ENCODE measurements at places on chromosomes 2 and 18. TPM values are rescaled to one million over a fixed set of nuclear protein-coding genes. Genes with fewer than 3 reads are reported as not detected.

SLC23A3 gene
- polyA plus RNA-seq, result not detected

ZNF396 gene
- 1.0 TPM for polyA plus RNA-seq

REG1B gene
- polyA plus RNA-seq, result not detected

COL4A3 gene
- not detected for polyA plus RNA-seq

VWC2L gene
- not detected for polyA plus RNA-seq

PJVK gene
- 0.44 TPM for polyA plus RNA-seq

LHCGR gene
- polyA plus RNA-seq, result not detected

POTEC gene
- polyA plus RNA-seq, result not detected

MATN3 gene
- polyA plus RNA-seq, result not detected

CAPN14 gene
- polyA plus RNA-seq, result 0.30 TPM

BOLL gene
- polyA plus RNA-seq, result 0.08 TPM

ELOA2 gene
- polyA plus RNA-seq, result not detected

ARHGAP15 gene
- polyA plus RNA-seq, result 311 TPM

DNA sequence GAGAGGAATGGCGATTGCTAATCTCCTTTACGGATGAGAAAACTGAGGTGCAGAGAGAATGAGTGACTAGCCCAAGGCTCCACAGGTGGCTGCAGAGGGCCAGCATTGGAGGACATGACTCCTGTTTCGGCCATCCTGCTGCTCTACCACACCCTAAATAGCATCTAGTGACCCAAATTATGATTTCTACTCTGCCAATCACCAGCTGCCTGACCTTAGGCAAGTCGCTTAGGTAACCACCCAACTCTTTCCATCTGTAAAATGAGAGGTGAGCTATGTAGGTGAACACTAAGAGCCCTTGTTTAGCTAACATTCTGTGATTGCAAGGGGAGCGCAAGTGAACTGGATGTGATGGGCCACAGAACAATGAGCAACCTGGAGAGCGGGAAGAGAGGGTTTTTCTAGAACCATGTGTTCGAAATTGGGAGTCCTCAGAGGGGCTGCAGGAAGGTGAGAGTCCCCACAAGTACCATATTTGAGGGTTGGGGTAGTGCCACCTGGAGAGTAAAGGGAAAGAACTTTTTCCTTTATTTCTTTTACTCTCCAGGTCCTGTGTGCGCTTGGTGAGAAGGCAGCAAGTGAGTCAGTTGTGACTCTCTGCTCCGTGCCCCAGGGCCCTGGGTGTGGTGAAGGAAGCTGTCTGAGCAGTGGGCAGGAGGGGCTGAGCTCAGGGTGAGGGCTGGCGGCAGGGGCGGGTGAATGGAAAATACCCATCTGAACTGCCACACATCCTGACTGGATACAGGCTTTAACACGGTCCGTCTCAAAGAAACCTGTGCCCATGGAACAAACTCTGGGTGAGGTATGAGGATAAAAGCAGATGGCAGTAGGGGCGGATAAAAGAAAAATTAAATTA is 2.4 kb downstream of the CYP27C1 start:
- DNase-seq, result no peak

DNA sequence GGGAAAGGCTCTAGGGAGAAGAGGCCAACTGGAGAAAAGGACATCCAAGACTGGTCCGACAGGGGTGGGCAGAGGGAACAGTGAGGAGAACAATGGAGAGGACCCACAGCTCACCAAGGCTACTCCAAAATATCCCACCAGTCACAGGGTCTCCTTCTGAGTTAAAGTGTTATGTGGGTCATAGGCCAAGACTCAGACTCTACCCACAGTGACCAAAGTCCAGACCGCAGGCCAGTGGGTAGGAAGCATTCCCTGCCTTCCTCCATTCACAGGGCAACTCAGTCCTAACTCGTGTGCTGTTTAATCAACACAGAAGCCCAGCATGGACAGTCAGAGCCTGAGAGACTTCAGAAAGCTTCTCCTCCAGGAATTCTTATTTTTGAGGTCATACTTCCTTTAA is 260.6 kb downstream of the SMAD2 start:
- no peak for DNase-seq

GRCh38 chr2:62814123-62814522 is 108.6 kb downstream of the EHBP1 start:
- no peak for DNase-seq

GRCh38 chr18:27062802-27063201 is 122.3 kb downstream of the CHST9 start:
- DNase-seq, result no peak

GRCh38 chr2:230459216-230459615 is 43.2 kb downstream of the SP100 start:
- no peak for DNase-seq

GRCh38 chr18:23918395-23919032 is 96.0 kb upstream of the TTC39C start:
- DNase-seq, result peak; percentile 70

- no peak for DNase-seq
Observed at GRCh38 chr2:219438453-219438852, 3.8 kb downstream of the SPEG start.

DNA sequence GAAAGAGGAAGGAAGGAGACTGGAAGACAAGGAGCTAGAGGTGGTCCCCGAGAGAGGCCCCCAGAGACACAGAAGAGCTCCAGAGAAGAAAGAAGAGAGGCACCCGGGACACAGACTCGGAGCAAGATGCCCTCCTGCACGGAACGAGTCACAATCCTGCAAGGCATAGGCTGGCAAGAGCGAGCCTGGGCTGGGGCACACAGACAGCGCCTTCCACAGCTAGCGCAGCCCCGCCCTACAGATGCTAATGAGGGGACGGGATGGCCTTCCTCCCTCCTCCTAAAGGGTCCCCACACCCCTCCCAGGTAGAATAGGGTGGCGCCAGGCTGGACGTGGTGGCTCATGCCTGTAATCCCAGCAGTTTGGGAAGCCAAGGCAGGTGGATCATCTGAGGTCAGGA is 19.8 kb upstream of the GPR17 start:
- no peak for DNase-seq

DNA sequence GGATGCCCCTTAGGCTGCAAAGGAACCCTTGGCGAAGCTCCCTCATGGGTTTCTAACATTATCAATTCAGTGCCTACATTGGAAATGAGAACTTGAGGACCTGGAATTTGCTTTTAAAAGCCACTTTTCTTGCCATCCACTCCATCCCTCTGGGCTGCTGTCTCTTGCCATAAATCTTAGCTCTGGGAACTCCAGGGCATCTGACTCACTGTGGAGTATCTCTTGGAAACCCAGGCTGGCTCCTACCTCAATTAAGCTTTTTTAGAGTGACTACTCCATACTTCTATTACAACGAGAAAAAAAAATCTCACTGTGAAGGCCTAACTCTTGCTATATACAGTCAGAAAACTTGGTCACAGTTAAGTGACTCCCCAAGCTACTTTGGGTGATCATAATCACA is 227.2 kb upstream of the SETBP1 start:
- DNase-seq, result no peak

- no peak for DNase-seq
Observed at GRCh38 chr2:197128126-197128525, 182.5 kb downstream of the ANKRD44 start.

GRCh38 chr18:76697441-76697901 is 124.9 kb upstream of the ZNF236 start:
- no peak for DNase-seq

DNA sequence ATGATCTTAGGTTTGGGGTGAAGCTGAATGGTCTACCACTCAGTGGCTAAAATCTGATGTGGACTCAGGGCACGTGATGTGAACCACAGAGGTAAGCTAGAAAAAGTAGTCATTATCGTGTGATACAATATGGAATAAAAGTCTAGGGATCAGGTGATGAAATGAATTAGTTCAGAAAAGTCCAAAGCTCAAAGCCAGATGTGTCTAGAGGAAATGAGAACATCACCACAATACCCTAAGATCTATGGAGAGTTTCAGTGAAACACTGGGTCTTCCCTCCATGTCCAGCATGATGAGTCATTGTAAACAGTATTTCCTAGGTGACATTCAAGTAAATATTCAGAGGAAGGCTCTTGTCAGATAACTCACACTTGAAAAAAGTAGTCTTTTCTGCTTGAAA is 1257.4 kb upstream of the ZEB2 start:
- DNase-seq, result no peak

GRCh38 chr2:31693882-31694281 is 113.1 kb upstream of the SRD5A2 start:
- DNase-seq, result no peak

DNA sequence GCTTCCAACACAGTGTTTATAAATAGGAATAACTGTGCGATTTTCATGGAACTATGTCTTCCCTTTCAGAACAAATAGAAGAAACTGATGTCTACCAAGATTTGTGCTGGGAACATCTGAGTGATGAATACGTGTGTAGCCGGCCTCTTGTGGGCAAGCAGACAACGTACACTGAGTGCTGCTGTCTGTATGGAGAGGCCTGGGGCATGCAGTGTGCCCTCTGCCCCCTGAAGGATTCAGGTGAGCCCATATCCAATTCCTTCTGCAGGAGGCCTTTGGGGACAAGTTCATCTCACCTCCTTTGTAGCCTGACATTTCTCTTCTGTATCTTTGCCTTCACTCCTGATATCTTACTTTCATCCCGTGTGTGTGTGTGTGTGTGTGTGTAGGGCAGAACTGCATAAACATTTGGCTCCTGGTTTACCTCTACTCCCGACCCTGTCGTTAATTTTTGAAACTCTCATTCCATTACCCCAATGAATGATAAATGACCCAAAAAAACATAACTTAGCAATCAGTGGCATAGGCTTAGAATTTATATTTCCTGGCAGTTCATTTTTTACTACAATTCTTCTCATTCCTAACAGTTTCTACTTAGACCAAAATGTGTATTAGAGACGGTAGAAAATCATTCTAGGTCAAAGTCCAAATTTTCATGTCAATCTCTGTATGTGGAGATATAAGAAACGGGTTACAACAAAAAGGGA is 111.0 kb upstream of the RASGRP3 start:
- DNase-seq, result no peak

DNA sequence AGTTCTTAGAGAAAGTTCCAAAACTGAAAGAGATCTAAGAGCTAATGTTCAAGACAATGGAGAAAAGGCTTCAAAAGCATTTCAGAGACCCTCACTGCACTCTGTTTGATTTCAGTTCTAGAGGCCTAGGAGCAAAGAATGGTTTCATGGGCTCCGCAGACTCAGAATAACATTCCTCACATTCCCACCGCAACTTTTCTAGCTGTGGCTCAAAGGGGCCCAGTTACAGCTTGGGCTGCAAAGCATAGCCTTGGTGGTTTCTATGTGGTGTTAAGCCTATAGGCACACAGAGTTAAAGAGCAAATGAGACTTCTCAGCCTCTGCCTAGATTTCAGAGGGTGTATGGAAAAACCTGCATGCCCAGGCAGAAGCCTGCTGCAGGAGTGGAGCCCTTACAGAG is 73.0 kb downstream of the FSIP2 start:
- DNase-seq, result no peak

- DNase-seq, result no peak
Observed at GRCh38 chr2:226064932-226065570, 665.5 kb downstream of the NYAP2 start.

DNA sequence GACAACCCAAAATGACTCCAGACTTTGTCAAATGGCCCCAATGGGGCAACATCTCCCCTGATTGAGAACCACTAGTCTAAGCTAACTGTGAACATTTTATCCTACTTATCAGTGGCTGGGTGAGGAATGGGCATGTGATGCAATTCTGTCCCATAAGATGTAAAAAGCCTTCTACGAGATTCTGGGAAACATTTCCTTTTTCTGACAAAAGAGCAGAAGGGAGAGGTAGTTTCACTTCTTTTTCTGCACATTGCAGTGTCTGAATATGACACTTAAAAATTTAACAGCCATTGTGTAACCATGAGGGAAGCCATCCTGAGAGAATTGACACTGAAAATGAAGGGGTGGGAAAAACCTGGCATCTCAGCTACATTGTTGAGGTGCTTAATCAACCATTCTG is 17.3 kb upstream of the MARCHF4 start:
- no peak for DNase-seq

DNA sequence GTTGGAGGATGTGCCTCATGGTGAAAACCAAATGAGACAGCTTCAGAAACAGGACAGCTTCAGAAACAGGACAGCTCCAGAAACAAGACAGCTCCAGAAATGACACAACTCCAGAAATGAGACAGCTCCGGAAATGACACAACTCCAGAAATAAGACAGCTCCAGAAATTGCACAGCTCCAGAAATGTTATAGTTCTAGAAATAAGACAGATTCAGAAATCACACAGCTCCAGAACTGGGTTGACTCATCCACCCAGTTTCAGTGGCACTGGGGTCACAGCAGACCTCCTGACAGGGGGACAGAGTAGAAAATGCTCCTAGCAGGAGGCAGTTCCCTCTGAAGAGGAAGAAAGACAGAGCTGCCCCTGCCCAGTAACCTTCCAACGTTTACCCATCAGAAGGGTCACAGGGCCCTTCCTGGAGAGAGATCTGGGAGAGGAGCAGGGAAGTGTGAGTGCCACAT is 26.9 kb upstream of the COL6A3 start:
- peak; percentile 61 for DNase-seq

DNA sequence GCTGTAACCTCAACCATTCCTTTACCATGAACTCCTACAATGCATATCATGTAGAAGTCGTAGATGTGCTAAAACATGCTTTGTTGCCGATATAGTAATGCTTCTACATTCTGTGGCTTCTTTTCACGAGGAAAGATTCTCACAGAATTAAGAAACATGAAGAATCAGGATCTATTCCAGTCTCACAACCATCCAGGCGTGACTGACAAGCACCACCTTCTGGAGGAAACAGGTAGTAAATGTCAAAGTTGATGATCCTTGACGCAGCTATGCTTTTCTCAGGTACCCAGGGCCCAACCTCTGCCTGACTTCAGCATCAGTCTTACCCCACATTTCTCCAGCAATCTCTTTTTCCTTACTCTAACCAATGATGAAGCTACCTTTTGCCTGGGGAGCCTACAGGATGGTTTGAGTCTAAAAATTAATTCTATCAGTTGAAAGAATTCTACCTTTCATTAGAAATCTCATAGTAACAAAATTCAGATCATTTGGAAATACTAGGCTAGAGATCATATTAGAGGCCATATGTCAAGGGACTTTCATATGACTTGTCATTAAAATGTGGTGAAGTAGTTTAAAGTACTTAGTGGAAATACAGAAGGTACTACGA is 123.3 kb upstream of the RND3 start:
- no peak for DNase-seq

DNA sequence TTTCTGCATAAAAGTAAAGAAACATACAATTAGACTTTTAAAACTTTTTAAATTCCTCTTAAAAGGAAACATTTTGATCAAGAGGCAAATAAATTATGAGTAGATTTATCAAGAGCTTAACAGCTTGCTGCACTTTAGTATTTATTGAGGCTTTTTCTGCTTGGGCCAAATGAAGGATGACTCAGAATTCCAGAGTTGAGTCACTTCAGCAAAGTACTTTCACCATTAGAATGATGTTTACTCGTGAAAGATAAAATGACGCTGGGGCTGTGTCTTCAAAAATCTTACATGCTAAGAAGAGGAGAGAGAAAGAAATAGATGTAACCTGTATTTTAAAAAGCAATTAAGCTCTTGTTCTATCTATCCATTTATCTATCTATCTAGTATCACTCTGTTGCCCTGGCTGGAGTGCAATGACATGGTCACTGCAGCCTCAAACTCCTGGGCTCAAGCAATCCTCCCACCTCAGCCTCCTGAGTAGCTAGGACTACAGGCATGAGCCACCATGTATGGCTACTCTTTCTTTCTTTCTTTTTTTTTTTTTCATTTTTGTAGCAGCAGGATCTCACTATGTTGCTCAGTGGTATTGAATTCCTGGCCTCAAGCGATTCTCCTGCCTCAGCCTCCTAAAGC is 75.3 kb upstream of the RIOK3 start:
- DNase-seq, result no peak

GRCh38 chr2:23939987-23940717 is at the start of gene UBXN2A:
UBXN2A (plus strand) TSS chr2:23940463; CDS start chr2:23958315, 17,852 bp downstream.
- peak; percentile 79 for DNase-seq

GRCh38 chr18:47756364-47757016 is 174.0 kb downstream of the SMAD2 start:
- peak; percentile 59 for DNase-seq
